T-cell (primary cell): ENCODE measurements at places on chromosomes 13 and 19.
A peak's percentile ranks its signal among the peaks of the same experiment; 100 is the strongest.

GRCh38 chr19:13610039-13610691 lies 103.9 kb upstream of the CACNA1A start:
- H3K27me3 ChIP-seq: peaks cover 38% of the 10 kb centered on the region
- no peaks in the 10 kb centered on the region for H3K4me1 ChIP-seq
- H3K27ac ChIP-seq: no peak overlapping the region
- no peak overlapping the region for H3K4me3 ChIP-seq
- no peaks in the 10 kb centered on the region for H3K36me3 ChIP-seq

GRCh38 chr19:35342430-35342829 lies 5.3 kb upstream of the FFAR1 start:
- H3K36me3 ChIP-seq: no peaks in the 10 kb centered on the region
- H3K4me1 ChIP-seq: peaks cover 8% of the 10 kb centered on the region
- peaks cover 31% of the 10 kb centered on the region for H3K27me3 ChIP-seq
- no peak overlapping the region for H3K27ac ChIP-seq

- no peak overlapping the region for H3K27ac ChIP-seq
- DNase-seq: no peak
- H3K36me3 ChIP-seq: no peaks in the 10 kb centered on the region
- H3K4me1 ChIP-seq: peaks cover 10% of the 10 kb centered on the region
- H3K27me3 ChIP-seq: no peaks in the 10 kb centered on the region
Measured at GRCh38 chr13:30169442-30169841, 137.9 kb downstream of the KATNAL1 start.

DNA sequence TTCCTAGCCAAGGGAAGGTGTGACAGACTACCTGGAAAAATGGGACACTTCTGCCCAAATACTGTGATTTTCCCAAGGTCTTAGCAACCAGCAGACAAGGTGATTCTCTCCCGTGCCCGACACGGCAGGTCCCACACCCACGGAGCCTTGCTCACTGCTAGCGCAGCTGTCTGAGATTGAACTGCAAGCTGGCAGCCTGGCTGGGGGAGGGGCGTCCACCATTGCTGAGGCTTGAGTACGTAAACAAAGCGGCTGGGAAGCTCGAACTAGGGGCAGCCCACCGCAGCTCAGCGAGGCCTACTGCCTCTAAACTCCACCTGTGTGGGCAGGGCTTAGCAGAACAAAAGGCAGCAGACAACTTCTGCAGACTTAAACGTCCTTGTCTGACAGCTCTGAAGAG lies 146.2 kb downstream of the UGGT2 start:
- H3K4me1 ChIP-seq: no peaks in the 10 kb centered on the region
- DNase-seq: no peak
- H3K36me3 ChIP-seq: no peaks in the 10 kb centered on the region
- H3K27ac ChIP-seq: no peak overlapping the region
- no peaks in the 10 kb centered on the region for H3K27me3 ChIP-seq
- no peak overlapping the region for H3K4me3 ChIP-seq

DNA sequence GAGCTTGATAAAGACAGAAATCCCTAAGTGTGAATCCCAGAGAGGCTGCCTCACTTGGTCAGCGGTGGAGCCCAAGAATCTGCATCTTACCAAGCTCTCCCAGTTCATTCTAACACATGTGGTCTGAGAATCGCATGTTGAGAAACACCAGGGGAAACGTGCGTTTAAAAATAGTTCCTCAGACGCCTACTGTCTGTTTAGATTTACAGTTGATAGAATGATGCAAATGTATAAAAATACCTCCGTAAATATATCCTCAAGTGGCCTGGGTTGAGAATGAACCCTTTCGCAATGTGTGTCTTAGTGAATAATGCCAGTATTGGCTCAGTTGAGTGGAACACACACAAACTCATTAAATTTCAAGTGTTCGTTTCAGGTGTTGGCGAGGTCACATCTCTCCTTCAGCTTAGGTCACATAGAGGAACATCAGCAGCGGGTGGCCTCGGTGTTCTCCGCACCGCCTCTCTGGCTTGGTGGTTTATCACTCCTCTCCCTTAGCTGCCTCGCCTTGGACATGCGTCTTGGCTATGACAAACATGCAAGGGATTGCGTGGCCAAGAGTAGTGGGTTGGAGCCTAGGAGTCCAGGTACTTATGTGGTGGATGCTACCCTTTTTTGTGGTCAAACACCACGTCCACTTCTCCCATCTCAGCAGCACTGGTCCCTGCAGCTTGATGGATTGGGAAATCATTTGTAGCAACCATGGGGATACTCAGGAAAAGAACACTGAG lies 117.6 kb upstream of the SPATA13 start:
- no peak overlapping the region for H3K27ac ChIP-seq
- no peak for DNase-seq
- no peak overlapping the region for H3K4me3 ChIP-seq

- H3K27me3 ChIP-seq: no peaks in the 10 kb centered on the region
- DNase-seq: no peak
- H3K27ac ChIP-seq: no peak overlapping the region
- H3K4me3 ChIP-seq: no peak overlapping the region
- H3K4me1 ChIP-seq: no peaks in the 10 kb centered on the region
- H3K36me3 ChIP-seq: no peaks in the 10 kb centered on the region
Measured at GRCh38 chr13:96238861-96239260, 149.0 kb downstream of the HS6ST3 start.

DNA sequence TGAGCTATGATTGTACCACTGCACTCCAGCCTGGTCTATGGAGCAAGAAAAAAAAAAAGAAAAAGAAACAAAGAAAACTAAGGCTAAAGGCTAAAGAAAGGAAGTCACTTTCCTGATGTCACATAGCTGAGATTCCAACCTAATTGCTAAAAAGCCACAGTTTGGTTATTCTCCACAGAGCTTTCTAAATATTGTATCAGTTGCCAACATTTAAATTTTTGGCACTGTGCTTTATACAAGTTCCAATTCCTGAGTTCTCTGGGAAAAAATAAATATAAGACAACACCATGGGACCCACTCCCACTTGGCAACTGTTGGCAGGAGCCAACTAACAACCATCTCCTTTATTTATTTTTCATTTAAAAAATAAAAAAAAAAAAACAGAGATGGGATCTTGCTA lies 11.2 kb upstream of the LYPD3 start:
- H3K27ac ChIP-seq: no peak overlapping the region
- H3K4me3 ChIP-seq: no peak overlapping the region
- H3K27me3 ChIP-seq: no peaks in the 10 kb centered on the region
- H3K4me1 ChIP-seq: peaks cover 28% of the 10 kb centered on the region

DNA sequence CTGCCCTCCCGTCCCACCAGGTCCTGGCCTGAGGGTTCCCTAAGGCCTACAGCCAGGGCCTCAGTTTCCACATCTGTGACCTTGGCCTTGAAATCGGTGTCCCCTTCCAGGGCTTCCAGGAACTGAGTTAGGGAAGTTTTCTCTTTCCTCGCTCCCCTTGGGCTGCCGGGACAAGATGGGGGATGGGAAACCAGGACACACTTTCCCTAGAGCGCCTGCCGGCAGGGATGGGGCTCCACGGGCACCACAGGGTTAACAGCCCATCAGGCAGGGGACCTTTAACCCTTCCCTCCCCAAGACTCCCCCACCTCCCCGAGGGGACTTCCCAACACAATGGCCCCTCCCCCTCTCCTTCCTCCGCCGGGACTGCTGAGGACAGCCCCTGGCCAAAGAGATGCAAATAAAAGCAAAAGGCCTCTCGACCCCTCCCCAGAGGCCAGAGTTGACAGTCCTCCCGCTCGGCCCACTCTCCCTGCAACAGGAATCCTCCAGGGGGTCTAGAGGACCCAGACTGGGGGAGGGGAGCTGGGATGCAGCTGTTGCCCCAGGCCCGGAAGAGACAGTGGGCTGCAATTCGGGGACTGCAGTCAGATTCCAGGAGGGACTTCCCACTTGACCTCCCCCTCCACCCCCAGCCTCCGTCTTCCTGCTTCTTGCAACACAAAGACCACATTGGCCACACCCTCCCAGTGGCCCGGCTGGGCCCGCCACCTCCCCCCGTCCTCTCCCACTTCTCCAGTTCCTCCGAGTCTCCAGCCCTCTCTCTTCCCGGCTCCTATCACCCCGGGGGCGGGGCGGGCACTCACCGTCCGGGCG lies 3.4 kb downstream of the BBC3 start:
- peaks cover 57% of the 10 kb centered on the region for H3K4me1 ChIP-seq
- no peaks in the 10 kb centered on the region for H3K36me3 ChIP-seq
- H3K27me3 ChIP-seq: no peaks in the 10 kb centered on the region

GRCh38 chr13:21015284-21015683 lies 46.1 kb downstream of the LATS2 start:
- H3K27me3 ChIP-seq: no peaks in the 10 kb centered on the region
- no peaks in the 10 kb centered on the region for H3K36me3 ChIP-seq
- no peak for DNase-seq
- H3K27ac ChIP-seq: no peak overlapping the region

DNA sequence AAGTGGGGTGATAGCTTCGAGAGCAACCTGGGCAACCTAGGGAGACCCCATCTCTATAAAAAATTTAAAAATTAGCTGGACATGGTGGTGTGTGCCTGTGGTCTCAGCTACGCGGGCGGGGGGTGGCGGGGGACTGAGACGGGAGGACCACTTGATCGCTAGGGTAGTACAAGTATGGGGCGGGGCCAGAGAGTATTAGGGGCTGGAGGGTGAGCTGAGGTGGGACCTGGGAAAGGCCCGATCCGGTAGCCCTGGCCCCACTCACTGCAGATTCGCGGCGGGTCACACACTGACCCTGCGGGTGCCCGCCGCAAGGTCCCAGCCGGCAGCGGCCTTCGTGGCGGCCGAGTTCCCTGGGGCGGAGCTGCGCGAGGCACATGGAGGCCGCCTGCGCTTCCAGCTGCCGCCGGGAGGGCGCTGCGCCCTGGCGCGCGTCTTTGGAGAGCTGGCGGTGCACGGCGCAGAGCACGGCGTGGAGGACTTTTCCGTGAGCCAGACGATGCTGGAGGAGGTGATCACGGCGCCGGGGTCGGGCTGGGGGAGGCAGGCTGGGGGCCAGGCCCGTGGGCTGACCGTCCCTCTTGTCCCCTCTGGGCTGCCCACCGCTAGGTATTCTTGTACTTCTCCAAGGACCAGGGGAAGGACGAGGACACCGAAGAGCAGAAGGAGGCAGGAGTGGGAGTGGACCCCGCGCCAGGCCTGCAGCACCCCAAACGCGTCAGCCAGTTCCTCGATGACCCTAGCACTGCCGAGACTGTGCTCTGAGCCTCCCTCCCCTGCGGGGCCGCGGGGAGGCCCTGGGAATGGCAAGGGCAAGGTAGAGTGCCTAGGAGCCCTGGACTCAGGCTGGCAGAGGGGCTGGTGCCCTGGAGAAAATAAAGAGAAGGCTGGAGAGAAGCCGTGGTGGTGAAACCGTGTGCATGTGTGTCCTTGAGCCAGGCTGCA lies 2.0 kb upstream of the ARHGAP45 start:
- no peak overlapping the region for H3K27ac ChIP-seq
- no peak overlapping the region for H3K4me3 ChIP-seq
- H3K27me3 ChIP-seq: no peaks in the 10 kb centered on the region

GRCh38 chr13:112894423-112894672 lies 74.7 kb upstream of the MCF2L start:
- H3K27me3 ChIP-seq: peaks cover 55% of the 10 kb centered on the region
- no peak overlapping the region for H3K27ac ChIP-seq
- no peak for DNase-seq
- peaks cover 3% of the 10 kb centered on the region for H3K4me1 ChIP-seq
- no peaks in the 10 kb centered on the region for H3K36me3 ChIP-seq

GRCh38 chr13:99379856-99380801 lies 72.9 kb upstream of the GPR183 start:
- peaks cover 84% of the 10 kb centered on the region for H3K4me1 ChIP-seq
- H3K27me3 ChIP-seq: no peaks in the 10 kb centered on the region
- peaks cover 5% of the 10 kb centered on the region for H3K36me3 ChIP-seq
- no peak overlapping the region for H3K4me3 ChIP-seq
- peak overlapping the region; percentile 81 for H3K27ac ChIP-seq

DNA sequence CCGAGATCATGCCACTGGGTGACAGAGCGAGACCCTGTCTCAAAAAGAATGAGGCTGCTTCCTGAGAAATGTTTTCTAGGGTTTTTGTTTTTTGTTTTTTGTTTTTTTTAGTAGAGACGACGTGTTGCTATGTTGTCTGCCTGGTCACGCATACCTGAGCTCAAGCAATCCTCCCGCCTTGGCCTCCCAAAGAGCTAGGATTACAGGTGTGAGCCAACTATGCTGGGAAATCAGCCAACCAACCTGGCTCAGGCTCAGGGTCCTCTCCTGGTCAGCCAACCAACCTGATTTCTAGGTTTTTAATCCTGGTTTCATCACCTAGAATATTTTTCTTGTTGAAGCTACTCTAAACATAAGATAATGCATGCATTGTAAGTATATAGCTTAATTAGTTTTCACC lies 7.8 kb downstream of the DHX34 start:
- H3K4me3 ChIP-seq: no peak overlapping the region
- no peak for DNase-seq
- H3K36me3 ChIP-seq: peaks cover 88% of the 10 kb centered on the region
- no peaks in the 10 kb centered on the region for H3K27me3 ChIP-seq

GRCh38 chr19:38763795-38764220 lies 9.5 kb downstream of the LGALS7 start:
- no peak for DNase-seq
- H3K27ac ChIP-seq: no peak overlapping the region
- no peak overlapping the region for H3K4me3 ChIP-seq

DNA sequence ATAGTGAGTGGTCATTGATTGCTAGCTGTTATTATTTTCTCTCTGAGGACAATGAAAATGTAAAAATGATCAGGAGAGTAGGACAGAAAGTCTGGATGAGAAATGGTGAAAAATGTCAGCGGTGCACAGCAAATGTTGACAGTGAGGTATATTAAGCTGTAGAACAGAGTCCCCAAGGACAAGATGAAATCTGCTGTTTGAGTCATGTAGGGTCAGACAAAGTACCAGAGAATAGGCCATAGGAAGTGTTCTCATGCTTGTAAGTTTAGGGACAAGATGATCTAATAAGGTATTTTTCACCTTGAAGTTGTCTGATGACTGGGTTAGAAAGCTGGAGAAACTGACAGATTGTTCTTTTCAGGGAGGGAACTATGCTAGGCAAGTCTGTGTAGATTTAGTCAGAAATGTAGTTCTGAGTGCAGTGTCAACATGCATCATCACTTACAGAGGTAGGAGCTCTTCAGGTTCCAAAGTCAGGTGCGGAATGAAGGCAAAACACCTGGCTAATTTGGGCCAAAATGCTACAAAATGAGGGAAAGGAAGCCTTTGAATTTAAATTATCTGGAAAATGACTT lies 369.3 kb downstream of the DLEU7 start:
- H3K27ac ChIP-seq: no peak overlapping the region
- no peaks in the 10 kb centered on the region for H3K27me3 ChIP-seq
- H3K4me1 ChIP-seq: no peaks in the 10 kb centered on the region
- H3K36me3 ChIP-seq: no peaks in the 10 kb centered on the region
